ENCODE measurements at places on chromosomes 2 and 18. TPM values are rescaled to one million over a fixed set of nuclear protein-coding genes. Genes with fewer than 3 reads are reported as not detected.

DNA sequence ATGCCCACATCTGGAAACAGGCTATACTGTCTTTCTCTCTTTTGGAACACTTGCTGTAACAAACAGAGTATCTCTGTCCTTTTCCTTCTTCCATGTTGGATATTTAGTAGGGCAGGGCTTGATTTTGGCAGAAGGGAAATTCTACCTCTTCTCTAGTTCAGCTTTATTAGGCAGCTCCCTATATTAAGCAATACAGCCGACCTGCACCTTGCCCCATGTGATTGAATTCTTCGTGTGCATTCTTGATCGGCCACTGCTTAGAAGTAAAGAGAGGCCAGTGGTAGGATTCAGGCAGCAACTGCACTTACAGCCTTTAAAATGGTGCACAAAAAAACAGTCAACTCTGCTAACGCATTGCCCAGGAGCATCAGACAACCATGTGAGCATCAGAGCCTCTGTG, 31.3 kb upstream of the FIGN start:
- H3K36me3 ChIP-seq: no peaks in the 10 kb centered on the region
- H3K27ac ChIP-seq: no peak overlapping the region
- H3K4me3 ChIP-seq: no peak overlapping the region
- H3K4me1 ChIP-seq: no peaks in the 10 kb centered on the region
- DNase-seq: no peak

- peaks cover 53% of the 10 kb centered on the region for H3K27me3 ChIP-seq
- H3K4me1 ChIP-seq: no peaks in the 10 kb centered on the region
- no peak overlapping the region for H3K4me3 ChIP-seq
- DNase-seq: no peak
- no peak overlapping the region for H3K27ac ChIP-seq
- H3K36me3 ChIP-seq: no peaks in the 10 kb centered on the region
These were observed 25.0 kb upstream of the CXXC1 start for GRCh38 chr18:50312296-50313030.

DNA sequence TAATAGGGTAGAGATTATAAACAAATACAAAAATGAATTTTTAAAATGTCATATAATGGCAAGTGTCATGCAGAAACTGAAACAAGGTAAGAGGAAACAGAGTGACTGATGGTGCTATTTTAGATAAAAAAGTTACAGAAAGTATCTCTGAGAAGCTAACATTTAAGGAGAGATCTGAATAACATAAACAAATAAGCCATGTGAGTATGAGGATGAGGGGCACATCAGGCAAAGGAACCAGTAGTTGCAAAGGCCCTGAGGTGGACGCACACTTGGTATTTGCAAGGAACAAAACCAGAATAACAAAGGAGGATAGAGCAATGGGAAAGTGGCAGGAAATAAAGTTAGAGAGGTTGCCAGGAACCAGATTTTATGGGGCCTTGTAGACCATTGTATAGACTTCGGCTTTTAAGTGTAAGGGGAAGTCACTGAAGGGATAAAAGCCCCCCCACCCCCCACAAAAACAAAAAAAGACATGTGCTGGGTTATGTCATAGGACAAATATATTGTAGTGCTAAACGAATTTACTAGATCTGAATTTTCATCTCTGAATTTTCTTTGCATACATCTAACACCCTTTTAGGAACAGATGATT, 159.2 kb downstream of the DTNB start:
- no peaks in the 10 kb centered on the region for H3K36me3 ChIP-seq
- H3K4me1 ChIP-seq: no peaks in the 10 kb centered on the region
- H3K4me3 ChIP-seq: no peak overlapping the region

GRCh38 chr2:143183804-143184463, 54.7 kb downstream of the ARHGAP15 start:
- H3K36me3 ChIP-seq: no peaks in the 10 kb centered on the region
- H3K4me1 ChIP-seq: no peaks in the 10 kb centered on the region
- H3K4me3 ChIP-seq: no peak overlapping the region
- no peak overlapping the region for H3K27ac ChIP-seq

DNA sequence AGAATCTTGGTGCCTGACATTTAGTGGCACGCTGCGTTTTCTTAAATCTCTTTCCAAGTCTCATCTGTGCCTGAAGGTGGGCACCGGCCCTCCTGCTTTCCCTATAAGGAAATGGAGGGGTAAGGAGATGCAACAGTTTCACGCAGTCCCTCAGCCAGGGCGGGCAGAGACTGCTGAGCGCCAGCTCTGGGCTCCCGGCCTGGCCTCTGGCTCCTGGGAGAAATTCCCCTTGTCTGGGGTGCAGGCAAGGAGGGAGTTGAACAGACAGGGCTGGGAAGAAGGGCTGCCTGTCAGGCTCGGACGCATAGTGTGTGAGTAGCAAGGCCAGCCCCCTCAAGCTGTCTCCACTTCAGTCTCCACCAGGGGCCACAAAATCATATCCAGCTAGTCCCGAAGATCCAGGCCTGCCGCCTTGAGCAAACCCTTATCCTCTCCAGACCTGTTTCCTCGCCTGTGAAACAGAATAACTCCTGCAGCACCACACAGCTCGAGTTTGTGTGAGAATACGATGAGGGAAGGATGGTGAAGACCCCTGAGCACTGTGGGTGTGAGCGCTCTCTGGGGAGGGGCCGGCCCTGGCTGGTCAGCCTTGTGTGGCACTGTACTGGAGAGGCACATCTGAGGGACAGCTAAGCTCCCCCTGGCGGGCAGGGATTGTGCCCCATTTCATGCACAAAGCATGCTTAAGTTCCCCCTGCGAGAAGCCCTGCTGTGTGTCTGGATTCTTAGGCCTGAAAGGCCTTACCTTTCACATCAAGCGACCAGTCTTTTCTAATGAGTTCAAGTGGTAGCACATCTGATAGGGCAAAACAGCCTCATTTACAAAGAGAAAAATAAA, 33.8 kb downstream of the SDC1 start:
- peaks cover 60% of the 10 kb centered on the region for H3K4me1 ChIP-seq
- peak overlapping the region; percentile 7 for H3K27ac ChIP-seq
- H3K27me3 ChIP-seq: no peaks in the 10 kb centered on the region
- H3K4me3 ChIP-seq: no peak overlapping the region

DNA sequence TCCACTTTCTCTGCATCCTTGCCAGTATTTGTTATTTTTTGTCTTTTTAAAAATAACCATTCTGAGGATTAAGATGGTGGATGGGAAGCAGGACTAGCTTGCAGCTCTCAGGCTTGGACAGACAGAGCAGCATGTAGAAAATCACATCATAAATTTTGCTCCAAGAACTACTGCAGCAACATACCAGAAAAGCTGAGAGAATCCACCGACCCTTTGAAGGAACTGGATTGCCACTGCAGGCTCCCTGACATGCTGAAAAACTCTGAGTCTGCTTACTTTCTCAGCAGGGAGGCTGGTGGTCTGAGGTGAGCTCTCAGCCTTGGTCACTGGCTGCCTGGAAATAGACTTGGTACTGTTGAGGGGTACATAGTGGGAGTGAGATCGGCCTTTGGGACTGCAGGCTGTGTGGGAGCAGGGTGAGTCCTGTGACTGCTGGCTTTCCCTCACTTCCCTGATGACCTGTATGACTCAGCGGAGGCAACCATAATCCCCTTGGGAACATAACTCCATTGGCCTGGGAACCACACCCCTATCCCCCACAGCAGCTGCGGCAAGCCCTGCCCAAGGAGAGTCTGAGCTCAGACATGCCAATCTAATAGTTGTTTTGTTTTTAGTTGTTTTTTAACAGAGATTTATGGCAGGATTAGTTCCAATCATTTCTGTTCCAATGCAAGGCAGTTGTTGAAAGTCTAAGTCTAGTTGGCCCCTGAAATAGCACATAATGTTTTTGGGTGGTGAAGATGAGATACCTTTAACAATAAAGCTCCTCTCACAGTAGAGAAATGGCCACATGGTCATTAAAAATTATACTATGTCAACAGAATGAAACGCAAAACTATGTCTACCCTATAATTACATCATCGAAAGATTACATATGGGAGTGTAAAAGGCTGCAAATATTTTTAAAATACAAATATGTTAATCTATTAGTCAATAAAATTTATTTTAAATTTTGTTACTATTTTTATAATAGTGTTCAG, 414.2 kb upstream of the CHAC2 start:
- H3K27ac ChIP-seq: no peak overlapping the region
- H3K36me3 ChIP-seq: no peaks in the 10 kb centered on the region
- no peak overlapping the region for H3K4me3 ChIP-seq

GRCh38 chr2:240472078-240472790, 36.8 kb downstream of the GPC1 start:
- no peak for DNase-seq
- no peak overlapping the region for H3K27ac ChIP-seq
- no peaks in the 10 kb centered on the region for H3K4me1 ChIP-seq
- no peaks in the 10 kb centered on the region for H3K36me3 ChIP-seq

- H3K4me3 ChIP-seq: peak overlapping the region; percentile 13
- no peaks in the 10 kb centered on the region for H3K36me3 ChIP-seq
- no peak overlapping the region for H3K27ac ChIP-seq
- peak; percentile 72 for DNase-seq
These were observed 840.6 kb upstream of the SALL3 start for GRCh38 chr18:78138983-78139496.

- no peak for DNase-seq
- no peaks in the 10 kb centered on the region for H3K36me3 ChIP-seq
- H3K27ac ChIP-seq: no peak overlapping the region
- no peaks in the 10 kb centered on the region for H3K4me1 ChIP-seq
These were observed 268.8 kb downstream of the ARHGAP15 start for GRCh38 chr2:143397884-143398614.

- peaks cover 26% of the 10 kb centered on the region for H3K4me1 ChIP-seq
- H3K27ac ChIP-seq: peak overlapping the region; percentile 21
- H3K36me3 ChIP-seq: no peaks in the 10 kb centered on the region
- H3K4me3 ChIP-seq: no peak overlapping the region
These were observed 6.3 kb downstream of the STARD7 start for GRCh38 chr2:96202152-96202854.

DNA sequence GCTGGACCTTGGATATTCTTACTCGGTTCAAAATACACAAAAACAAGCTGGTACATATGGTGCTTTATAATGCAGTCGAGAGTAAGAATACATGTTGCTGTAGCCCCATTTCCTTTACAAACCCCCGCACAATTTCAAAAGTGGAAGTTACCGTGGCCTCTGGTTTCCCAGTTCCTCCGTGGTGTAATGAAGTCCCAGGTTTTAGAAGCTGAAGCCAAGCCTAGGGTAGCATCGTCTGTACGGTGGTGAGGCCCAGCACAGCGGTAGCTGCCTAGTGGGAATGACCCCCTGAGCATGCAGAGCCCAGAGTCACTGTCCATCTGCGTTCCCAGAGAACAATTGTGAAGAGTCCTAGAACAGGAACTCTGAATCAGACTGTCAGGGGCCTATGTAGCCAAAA, 171.8 kb downstream of the ASXL3 start:
- H3K4me3 ChIP-seq: no peak overlapping the region
- H3K27ac ChIP-seq: no peak overlapping the region
- no peak for DNase-seq
- H3K4me1 ChIP-seq: peaks cover 5% of the 10 kb centered on the region
- H3K36me3 ChIP-seq: no peaks in the 10 kb centered on the region
- H3K27me3 ChIP-seq: no peaks in the 10 kb centered on the region

- no peaks in the 10 kb centered on the region for H3K27me3 ChIP-seq
- no peaks in the 10 kb centered on the region for H3K36me3 ChIP-seq
- H3K4me1 ChIP-seq: peaks cover 18% of the 10 kb centered on the region
- H3K4me3 ChIP-seq: no peak overlapping the region
- no peak for DNase-seq
- H3K27ac ChIP-seq: no peak overlapping the region
These were observed 248.9 kb upstream of the HNRNPA3 start for GRCh38 chr2:176963568-176964287.

DNA sequence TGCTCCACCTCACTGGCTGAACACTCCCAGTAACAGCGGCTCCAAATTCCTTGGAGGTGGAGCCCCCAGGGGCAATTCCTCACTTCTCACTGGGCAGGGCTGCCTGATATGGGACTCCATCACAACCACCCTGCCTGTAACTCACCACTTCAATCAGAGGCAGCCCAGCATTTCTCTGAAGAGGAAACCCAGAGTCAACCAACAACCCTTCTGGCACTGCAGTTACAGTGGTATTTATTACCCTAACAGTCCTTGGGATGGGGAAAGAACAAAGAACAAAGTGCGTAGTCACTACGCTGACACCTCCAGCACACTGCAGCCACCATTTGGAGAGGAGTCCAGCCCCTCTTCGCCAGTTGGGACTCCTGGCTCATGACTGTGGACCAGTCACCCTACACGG, 85.7 kb upstream of the GALNT13 start:
- H3K4me1 ChIP-seq: no peaks in the 10 kb centered on the region
- DNase-seq: no peak
- no peak overlapping the region for H3K4me3 ChIP-seq
- H3K36me3 ChIP-seq: no peaks in the 10 kb centered on the region
- H3K27me3 ChIP-seq: no peaks in the 10 kb centered on the region
- H3K27ac ChIP-seq: no peak overlapping the region

GRCh38 chr2:45117383-45117782, 108.1 kb upstream of the SIX2 start:
- H3K27ac ChIP-seq: no peak overlapping the region
- no peaks in the 10 kb centered on the region for H3K4me1 ChIP-seq
- no peaks in the 10 kb centered on the region for H3K27me3 ChIP-seq
- no peak overlapping the region for H3K4me3 ChIP-seq
- no peak for DNase-seq

DNA sequence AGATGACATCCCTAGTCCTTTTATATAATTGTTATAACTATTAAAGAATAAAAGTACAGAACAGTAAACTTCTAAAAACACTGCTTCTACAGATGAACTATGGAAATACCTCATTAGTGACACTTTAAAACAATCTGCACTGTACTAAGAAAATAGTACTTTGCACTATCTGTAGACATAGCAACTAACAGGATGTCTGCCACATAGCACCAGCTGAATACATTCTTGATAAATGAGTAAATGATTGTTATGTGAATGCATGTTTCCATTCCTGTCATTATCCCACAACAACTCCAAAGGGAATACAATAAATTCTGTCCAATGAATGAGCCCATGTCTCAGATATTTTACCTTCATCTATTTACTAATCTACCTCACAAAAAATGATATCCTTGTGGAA, 115.3 kb upstream of the SLC35G4 start:
- H3K36me3 ChIP-seq: no peaks in the 10 kb centered on the region
- H3K4me3 ChIP-seq: no peak overlapping the region
- no peaks in the 10 kb centered on the region for H3K4me1 ChIP-seq
- no peak for DNase-seq
- no peaks in the 10 kb centered on the region for H3K27me3 ChIP-seq
- no peak overlapping the region for H3K27ac ChIP-seq

GRCh38 chr18:36467614-36468013, 170.1 kb downstream of the FHOD3 start:
- H3K36me3 ChIP-seq: no peaks in the 10 kb centered on the region
- H3K27ac ChIP-seq: no peak overlapping the region
- H3K27me3 ChIP-seq: no peaks in the 10 kb centered on the region
- H3K4me3 ChIP-seq: no peak overlapping the region
- no peak for DNase-seq
- peaks cover 56% of the 10 kb centered on the region for H3K4me1 ChIP-seq

The CENPA gene
- 42.8 TPM for total RNA-seq

The SCN9A gene
- 1.1 TPM for total RNA-seq

The COL4A4 gene
- total RNA-seq: 0.60 TPM

Data from neural progenitor cell (in vitro differentiated cells).